ENCODE measurements at places on chromosomes 3 and 15.

DNA sequence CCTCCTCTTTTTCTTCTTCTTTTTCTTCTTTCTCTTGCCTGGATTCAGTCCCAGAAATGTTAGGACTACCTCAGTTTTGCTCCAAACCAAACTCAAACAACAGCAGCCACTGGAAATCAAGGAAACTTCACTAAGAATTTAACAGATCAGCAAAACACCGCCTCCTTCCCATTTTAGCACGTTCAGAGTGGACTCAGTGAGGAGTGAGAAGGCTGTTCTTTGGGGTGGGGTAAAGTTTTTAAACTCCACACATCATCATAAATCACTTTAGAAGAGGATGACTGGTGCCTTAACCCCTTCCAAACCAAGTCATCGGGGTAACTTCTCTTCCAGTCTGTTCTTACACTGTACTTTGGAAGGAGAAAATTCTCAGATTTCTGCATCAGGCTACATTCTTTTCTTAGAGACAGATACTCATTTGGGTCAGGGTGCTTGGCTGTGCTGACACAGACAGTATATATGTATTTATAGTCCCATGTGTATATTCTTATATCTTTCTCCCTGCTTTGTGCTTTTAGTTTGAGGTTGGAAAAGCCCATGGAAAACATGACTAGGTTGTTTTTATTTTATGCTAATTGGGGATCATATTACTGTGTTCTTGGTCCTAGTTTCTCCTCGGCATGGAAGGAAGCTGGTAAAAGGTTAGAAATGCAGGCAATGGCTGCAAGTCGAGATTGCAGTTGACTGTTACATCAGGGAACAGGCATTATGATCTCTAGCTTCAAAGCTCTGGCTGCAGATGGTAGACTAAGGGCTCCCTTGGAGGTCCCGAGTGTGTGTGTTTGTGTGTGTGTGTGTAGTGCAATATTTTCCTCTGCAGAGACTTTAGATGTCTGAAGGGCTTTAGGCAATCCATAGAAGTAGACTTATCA lies at the start of gene CCDC80:
Gene CCDC80 (minus strand): TSS at position 214 of the 872 bp plus-strand sequence. CDS start 1,238 bp downstream, outside the sequence.
- no peak for DNase-seq

DNA sequence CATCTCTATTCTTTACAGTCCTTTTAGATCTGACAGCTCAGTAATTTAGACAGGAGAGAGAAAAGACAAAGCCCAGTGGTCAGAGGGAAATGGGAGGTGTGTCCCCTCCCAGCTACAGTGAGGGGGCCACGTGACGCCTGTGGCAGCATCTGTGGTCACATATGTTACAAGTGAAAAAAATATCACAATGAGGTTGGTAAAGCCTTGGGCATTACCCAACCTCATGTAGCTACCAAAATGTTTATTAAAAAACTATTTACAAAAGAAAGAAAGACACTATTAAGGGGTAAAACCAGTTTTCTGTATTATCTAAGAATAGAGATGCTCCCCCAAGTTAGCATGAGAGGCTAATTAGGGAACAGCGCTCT lies 42.9 kb upstream of the PLCL2 start:
- no peak for DNase-seq

DNA sequence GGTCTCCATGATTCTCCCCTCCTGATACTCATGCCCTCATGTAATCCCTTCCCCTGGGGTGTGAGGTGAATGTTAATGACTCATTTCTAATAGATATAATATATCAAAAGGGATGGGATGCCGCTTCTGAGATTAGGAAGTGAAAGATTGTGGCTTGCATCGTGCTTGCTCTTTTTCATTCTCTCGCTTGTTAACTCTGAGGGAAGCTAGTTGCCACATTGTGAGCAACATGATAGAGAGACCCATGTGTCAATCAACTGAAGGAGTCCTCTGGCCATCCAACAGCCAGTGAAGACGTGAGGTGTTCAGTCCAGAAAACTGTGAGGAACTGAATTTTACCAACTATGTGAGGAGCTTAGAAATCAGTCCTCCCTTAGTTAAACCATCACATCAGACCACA lies 28.9 kb upstream of the DRD3 start:
- DNase-seq, result no peak

DNA sequence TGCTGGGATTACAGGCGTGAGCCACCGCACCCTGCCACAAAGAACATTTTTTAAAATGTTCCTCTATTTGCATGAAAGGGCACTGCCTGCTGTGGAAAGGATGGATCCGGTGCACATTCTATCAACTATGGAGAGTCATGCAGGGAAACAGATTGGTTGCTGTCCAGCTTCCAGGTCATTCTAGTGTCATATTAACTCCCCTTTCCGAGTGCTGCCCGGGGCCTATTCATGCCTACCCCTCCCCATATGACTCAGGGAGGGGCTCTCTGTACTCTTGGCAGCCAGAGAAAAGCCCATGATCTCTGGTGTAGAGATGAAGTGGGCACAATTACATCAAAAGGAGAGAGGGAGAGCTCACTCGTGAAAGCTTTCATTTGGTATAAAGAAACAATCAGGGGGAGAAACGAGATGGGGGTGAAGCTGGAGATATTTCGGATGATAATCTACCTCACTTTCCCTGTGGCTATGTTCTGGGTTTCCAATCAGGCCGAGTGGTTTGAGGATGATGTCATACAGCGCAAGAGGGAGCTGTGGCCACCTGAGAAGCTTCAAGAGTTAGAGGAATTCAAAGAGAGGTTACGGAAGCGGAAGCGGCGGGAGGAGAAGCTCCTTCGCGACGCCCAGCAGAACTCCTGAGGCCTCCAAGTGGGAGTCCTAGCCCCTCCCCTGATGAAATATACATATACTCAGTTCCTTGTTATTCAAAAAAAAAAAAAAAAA lies 16.1 kb upstream of the AHSG start:
- DNase-seq, result no peak

GRCh38 chr3:151383956-151384355 lies 597 bp downstream of the P2RY12 start:
- DNase-seq, result no peak

Measured in omental fat pad (tissue), 4 donors.